T-helper 17 cell (primary cell): ENCODE measurements at places on chromosomes 11 and 22. TPM values are rescaled to one million over a fixed set of nuclear protein-coding genes. Genes with fewer than 3 reads are reported as not detected.

The CADM1 gene
- 0.81 TPM for total RNA-seq

The UCP3 gene
- 6.0 TPM for total RNA-seq

The SCGB1D2 gene
- not detected for total RNA-seq

GRCh38 chr22:17675584-17675983, 37.0 kb downstream of the BCL2L13 start:
- no peak overlapping the region for H3K4me3 ChIP-seq
- DNase-seq, result no peak

DNA sequence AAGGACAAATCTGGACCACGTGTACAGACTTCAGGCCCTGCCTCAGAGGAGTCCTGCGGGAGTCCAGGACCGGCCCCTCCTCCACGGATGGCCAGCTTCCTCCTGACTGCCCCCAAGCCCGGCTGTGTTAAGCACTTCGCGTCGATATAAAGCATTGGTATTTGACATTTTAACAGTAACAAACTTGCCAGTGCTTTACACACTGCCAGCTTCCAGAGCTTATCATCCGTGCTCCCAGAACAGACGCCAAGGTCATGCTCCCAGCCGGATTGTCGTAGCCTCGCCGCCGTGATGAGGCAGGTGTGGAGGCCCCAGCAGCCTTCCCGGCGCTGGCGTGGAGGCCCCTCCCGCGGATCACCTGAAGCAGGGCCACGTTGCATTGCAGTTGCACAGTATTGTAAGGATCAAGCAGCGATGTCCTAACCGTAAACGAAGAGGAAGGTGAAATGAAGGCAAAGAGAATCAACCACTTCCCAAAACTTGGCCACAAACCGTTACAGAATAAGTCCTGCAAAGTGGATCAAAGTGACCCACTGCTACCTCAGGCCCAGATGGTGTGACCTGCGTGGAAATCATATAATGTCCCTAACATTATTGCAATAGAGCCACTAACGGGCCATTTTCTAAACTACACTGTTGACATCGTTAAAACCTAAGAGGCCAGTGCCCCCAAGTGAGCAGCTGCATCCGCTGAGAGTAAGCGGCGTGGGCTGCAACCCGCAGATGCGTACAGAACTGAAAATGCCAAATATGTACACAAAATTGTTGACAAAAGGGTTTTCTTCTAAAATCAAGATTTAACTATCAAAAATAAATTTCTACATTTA, 51.6 kb downstream of the CERK start:
- peak overlapping the region; percentile 65 for H3K4me3 ChIP-seq
- DNase-seq, result no peak
- H3K36me3 ChIP-seq, result no peaks in the 10 kb centered on the region
- peaks cover 27% of the 10 kb centered on the region for H3K4me1 ChIP-seq

- H3K27ac ChIP-seq, result no peak overlapping the region
- DNase-seq, result peak; percentile 45
- peaks cover 10% of the 10 kb centered on the region for H3K4me1 ChIP-seq
- peak overlapping the region; percentile 36 for H3K4me3 ChIP-seq
Observed at GRCh38 chr11:36744375-36745168, 146.5 kb upstream of the RAG2 start.

The RAG1 gene
- 0.16 TPM for total RNA-seq

DNA sequence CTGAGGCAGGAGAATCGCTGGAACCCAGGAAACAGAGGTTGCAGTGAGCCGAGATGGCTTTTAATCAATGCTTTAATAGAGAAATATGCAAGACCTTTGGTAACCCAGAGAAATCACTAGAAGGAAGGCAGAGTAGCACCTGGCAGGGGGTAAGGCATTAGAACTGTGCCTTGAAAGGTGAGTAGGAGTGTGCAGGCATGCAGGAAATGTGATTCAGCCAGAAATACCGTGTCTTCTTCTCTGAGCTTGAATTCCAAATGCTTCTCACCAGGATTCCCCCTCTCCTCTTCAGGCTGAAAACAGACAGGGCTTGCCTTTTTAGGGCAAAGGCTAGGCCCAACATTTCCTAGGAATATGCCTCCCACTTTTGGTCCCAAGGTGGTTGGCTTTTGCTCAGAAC, 51.0 kb downstream of the OR4D9 start:
- H3K4me3 ChIP-seq, result peak overlapping the region; percentile 28
- no peaks in the 10 kb centered on the region for H3K36me3 ChIP-seq
- no peak for DNase-seq
- H3K27me3 ChIP-seq, result peaks cover 4% of the 10 kb centered on the region
- no peak overlapping the region for H3K27ac ChIP-seq
